ENCODE measurements at places on chromosomes 3 and 15.

DNA sequence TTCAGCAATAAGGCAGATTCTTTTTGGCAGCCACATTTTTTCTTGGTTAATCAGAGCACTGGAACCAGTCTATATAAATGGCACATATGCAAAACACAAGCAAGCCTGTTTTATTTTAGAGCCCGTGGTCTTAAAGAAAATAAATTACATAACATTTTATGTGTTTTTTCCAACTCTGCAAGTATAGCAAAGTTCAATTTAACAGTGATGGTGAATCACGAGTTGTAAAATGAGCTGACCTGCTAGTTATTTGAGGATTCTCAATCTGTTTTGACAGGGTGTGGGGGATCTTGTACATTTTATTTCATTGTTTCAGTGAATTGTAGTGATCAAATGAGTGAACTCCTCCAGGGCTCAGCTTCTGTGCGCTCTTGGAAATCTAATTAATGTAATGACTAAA is 2.7 kb downstream of the ARHGEF26 start:
- DNase-seq: no peak

- DNase-seq: no peak
These were observed 18.2 kb upstream of the SACM1L start for GRCh38 chr3:45670991-45671390.

DNA sequence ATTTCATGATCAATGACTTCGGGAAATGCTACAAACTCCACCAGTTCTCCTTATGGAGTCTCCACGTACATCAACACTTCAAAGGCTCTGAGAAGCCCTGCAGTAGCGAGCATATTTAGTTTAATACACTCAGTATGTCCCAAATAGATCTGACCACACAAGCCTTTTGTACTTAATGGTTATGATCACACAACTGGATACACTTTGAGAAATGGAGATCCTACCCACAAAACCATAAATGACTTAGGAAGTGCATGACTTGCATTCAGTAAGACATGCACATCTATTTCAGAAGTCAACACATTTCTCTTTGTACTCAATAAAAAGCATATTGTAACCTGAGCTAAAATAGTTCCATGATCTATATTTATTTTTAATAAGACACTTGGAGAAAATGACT is 103.6 kb upstream of the SPATA12 start:
- no peak for DNase-seq

DNA sequence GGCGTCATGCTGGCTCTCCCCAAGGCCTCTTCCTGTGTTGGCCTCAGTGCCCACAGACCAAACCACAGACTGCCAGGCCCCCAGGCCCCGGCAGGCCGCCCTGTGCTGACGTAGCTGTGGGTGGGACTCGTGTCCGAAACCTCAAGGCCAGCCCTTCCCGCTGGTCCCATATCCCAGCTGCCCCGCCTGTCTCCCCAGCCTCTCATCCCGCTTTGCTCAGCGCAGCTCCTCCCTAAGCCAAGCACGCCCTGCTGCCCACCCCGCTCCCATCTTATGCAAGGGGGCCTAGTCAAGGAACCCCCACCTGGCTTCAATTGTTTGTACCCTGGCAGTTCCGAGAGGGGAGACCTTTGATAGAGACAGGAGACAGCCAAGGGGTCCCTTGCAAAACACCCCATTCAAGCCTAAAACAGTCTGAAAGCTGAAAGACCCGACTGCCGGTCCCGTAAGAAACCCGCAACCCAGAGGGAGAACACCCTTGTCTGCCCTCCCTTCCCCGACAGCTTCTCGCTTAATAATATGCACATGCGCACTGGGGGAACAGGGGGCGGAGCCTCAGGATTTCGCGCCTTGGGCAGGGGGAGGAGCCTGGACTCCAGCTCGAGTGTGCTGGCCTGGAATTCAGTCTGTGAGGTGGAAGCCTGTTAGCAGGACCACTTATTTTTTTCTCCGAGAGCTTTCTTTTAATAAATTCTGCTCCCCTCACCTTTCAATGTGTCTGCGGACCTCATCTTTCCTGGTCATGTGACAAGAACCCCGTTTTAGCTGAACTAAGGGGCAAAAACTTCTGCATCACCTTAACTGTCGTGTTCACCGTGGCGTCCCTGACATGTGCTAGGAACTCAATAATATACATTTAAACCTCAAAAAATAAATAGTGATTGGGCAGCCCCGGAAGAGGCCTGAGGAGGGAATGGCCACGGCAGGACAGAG is 17.2 kb downstream of the TNFAIP8L3 start:
- no peak for DNase-seq

- DNase-seq: no peak
These were observed 83.1 kb upstream of the STAC start for GRCh38 chr3:36297195-36297594.

All from COLO829 (cell line).